ENCODE measurements at places on chromosomes 2 and 18. TPM values are rescaled to one million over a fixed set of nuclear protein-coding genes. Genes with fewer than 3 reads are reported as not detected.

The ABCG5 gene
- not detected for total RNA-seq

The PROM2 gene
- total RNA-seq: 0.87 TPM

The NBEAL1 gene
- 15.9 TPM for total RNA-seq

The ANKRD36 gene
- total RNA-seq: 83.4 TPM

The SH3BP4 gene
- total RNA-seq: not detected

The LRRTM4 gene
- not detected for total RNA-seq

The IL37 gene
- total RNA-seq: not detected

The TEKT4 gene
- not detected for total RNA-seq

The CMPK2 gene
- total RNA-seq: 3.5 TPM

DNA sequence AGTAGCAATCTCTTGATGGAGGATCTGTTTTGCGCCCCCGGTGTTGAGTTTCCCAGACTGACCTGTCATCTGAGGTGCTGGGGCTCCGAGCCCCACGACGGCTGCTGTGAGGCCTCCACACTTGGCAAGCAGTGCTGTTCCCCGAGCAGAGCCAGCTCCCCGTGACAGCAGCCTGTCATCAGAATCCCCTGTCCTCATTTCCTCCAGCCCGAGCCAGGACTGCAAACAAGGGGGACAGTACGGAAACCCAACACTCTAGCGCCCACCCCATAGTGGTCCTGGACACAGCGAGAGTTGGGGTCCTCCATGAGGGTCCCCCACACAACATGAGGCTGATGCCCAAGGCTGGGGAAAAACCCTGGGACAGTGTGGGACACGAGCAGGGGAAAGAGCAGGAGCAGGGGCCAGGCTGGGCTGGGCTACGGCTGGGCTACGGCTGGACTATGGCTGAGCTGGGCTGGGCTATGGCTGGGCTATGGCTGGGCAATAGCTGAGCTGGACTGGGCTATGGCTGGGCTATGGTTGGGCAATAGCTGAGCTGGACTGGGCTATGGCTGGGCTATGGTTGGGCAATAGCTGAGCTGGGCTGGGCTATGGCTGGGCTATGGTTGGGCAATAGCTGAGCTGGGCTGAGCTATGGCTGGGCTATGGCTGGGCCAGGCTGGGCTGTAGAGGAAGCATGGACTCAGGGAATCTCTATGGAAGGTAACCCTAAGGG is 1.5 kb upstream of the KLHL30 start:
- no peak for DNase-seq
- H3K4me1 ChIP-seq: no peaks in the 10 kb centered on the region
- H3K27me3 ChIP-seq: no peaks in the 10 kb centered on the region
- no peaks in the 10 kb centered on the region for H3K36me3 ChIP-seq

- no peak overlapping the region for H3K4me3 ChIP-seq
- peaks cover 37% of the 10 kb centered on the region for H3K4me1 ChIP-seq
- no peaks in the 10 kb centered on the region for H3K27me3 ChIP-seq
These were observed 28.0 kb downstream of the STAT4 start for GRCh38 chr2:191122638-191123294.

DNA sequence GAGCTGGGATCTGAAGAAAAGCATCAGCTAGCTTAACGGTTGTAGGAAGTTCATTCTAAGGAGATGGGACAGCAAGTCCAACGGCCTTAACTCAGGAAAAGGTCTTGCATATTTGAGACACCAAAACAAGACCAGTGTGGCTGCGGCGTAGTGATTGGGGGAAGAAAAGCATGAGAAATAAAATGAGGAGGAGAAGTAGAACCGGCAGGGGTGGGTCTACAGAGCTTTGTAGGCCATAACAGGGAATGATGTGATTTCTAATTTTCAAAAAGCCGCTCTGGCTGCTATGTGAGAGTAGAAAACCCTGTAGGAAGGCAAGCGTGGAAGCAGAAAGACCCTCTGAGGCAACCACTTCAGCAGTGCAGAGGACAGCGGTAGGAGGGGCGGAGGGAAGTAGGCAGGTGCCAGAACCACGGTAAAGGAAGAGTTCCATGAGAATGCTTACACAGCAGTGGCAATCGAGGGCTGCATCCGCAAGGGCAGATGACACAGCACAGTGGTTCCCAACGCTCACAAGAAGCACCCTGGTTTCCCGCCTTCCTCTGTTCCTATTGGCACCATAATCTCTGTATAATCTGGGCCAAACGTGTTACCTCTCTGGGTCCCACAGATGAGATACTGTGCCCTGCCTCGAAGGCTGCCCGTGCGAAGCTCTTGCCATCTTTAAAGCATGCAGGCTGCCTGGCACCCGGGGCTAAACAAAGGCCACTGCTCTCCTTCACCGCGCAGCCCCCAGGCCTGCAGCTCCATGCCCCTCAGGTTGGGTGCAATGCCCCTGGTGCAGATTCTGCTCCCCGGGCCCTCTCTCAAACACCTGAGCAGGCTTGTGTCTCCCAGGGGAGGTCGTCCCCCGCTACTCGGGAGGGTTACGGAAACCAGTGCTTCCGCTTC is 795 bp downstream of the ANKRD39 start:
- DNase-seq: peak; percentile 29
- H3K36me3 ChIP-seq: peaks cover 28% of the 10 kb centered on the region
- H3K4me3 ChIP-seq: peak overlapping the region; percentile 70

GRCh38 chr2:188746727-188747126 is 227.4 kb upstream of the COL3A1 start:
- no peaks in the 10 kb centered on the region for H3K36me3 ChIP-seq
- no peak overlapping the region for H3K4me3 ChIP-seq
- H3K27me3 ChIP-seq: no peaks in the 10 kb centered on the region
- H3K4me1 ChIP-seq: no peaks in the 10 kb centered on the region
- DNase-seq: no peak

- H3K4me3 ChIP-seq: no peak overlapping the region
- no peaks in the 10 kb centered on the region for H3K36me3 ChIP-seq
- no peaks in the 10 kb centered on the region for H3K27me3 ChIP-seq
- H3K4me1 ChIP-seq: no peaks in the 10 kb centered on the region
- no peak overlapping the region for H3K27ac ChIP-seq
These were observed 234.9 kb upstream of the CDH2 start for GRCh38 chr18:28411806-28412205.

GRCh38 chr18:55328301-55328700 is 259.7 kb downstream of the TCF4 start:
- no peaks in the 10 kb centered on the region for H3K4me1 ChIP-seq
- H3K27me3 ChIP-seq: no peaks in the 10 kb centered on the region
- no peak overlapping the region for H3K27ac ChIP-seq
- H3K4me3 ChIP-seq: no peak overlapping the region
- no peaks in the 10 kb centered on the region for H3K36me3 ChIP-seq

DNA sequence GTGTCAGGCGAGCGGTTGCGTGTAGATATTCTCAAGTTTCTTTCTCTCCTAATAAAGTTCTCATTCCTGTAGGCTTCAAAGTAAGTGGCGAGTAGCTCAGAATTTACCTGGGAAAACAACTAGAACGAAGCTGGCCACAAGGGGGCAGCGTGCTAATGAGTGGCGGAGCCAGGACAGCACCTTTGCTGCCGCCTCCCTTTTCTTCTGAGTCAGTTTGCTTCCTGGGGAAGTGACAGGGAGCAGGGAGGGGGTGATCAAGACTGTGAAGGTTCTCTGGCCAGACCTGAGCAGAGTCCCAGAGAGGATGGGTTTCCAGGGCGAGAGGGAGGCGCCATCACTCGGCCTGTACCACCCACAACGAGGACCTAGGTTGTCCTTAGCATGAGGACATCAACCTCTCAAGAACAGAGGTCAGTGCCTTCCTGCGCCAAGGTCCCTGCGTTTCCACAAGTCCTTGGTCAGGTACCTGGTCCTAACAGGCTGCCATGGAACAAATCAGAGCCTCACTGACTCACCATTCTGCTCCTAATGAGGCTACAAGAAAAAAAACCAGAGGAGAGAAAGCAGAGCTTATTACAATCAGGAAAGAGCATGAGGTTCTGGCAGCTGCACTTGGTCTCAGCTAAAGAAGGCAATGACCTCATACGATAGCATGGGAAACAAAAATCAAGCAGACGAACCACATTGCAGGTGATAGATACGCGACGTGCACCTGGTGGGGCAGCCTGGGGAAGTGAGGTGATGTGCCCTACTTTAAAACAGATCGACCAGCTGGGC is 98.7 kb downstream of the PLB1 start:
- peaks cover 18% of the 10 kb centered on the region for H3K4me1 ChIP-seq
- H3K27ac ChIP-seq: peak overlapping the region; percentile 70
- H3K36me3 ChIP-seq: no peaks in the 10 kb centered on the region
- H3K27me3 ChIP-seq: no peaks in the 10 kb centered on the region
- peak; percentile 85 for DNase-seq
- H3K4me3 ChIP-seq: no peak overlapping the region

- no peak overlapping the region for H3K27ac ChIP-seq
- no peak overlapping the region for H3K4me3 ChIP-seq
- H3K27me3 ChIP-seq: no peaks in the 10 kb centered on the region
- H3K36me3 ChIP-seq: no peaks in the 10 kb centered on the region
- no peaks in the 10 kb centered on the region for H3K4me1 ChIP-seq
These were observed 44.6 kb downstream of the FAM124B start for GRCh38 chr2:224357098-224357901.

DNA sequence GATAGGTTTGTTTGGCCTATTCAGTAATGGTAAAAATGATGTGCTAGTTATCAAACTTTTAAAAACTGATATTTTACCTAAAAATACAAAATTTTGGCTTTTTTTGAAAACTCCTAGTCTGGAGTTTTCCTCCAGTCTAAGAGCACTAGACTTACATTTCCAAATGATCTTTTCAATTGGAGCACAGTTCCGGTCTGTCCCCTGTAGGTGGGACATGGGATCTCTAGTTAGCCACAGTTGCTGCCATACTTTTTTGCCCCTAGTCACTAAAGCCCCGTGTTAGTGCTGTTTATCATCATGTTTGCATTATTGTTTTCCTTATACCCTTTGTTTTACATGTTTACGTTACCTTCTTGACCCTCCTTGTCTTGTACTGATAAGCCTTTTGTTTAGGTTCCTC is 52.4 kb downstream of the RELCH start:
- H3K4me1 ChIP-seq: no peaks in the 10 kb centered on the region
- no peak for DNase-seq
- peaks cover 9% of the 10 kb centered on the region for H3K36me3 ChIP-seq
- no peak overlapping the region for H3K4me3 ChIP-seq
- H3K27ac ChIP-seq: no peak overlapping the region

GRCh38 chr2:46525522-46526155 is 46.3 kb downstream of the TMEM247 start:
- no peaks in the 10 kb centered on the region for H3K4me1 ChIP-seq
- no peaks in the 10 kb centered on the region for H3K36me3 ChIP-seq
- no peak overlapping the region for H3K27ac ChIP-seq
- H3K4me3 ChIP-seq: no peak overlapping the region

GRCh38 chr2:86787736-86788135 is 3.0 kb downstream of the CD8A start:
- H3K4me1 ChIP-seq: peaks cover 19% of the 10 kb centered on the region
- H3K27me3 ChIP-seq: peaks cover 15% of the 10 kb centered on the region
- DNase-seq: no peak
- H3K36me3 ChIP-seq: no peaks in the 10 kb centered on the region
- no peak overlapping the region for H3K4me3 ChIP-seq

- no peaks in the 10 kb centered on the region for H3K27me3 ChIP-seq
- no peak overlapping the region for H3K4me3 ChIP-seq
- no peak overlapping the region for H3K27ac ChIP-seq
- H3K4me1 ChIP-seq: no peaks in the 10 kb centered on the region
- DNase-seq: no peak
- no peaks in the 10 kb centered on the region for H3K36me3 ChIP-seq
These were observed 83.8 kb upstream of the KLHL29 start for GRCh38 chr2:23301136-23301535.

DNA sequence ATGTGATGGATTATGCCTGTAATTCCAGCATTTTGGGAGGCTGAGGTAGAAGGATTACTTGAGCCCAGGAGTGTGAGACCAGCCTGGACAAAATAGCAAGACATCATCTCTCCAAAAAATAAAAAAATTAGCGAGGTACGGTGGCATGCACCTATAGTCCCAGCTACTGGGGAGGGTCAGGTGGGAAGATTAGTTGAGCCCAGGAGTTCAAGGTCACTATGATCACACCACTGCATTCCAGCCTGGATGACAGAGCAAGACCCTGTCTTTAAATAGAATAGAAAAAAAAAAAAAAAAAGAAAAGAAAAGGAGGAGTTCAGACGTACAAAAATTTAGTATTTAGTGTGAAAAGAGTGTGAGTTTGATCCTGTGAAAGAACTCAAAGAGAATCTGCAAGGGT is 154.9 kb downstream of the NR4A2 start:
- H3K27me3 ChIP-seq: no peaks in the 10 kb centered on the region
- H3K4me1 ChIP-seq: no peaks in the 10 kb centered on the region
- DNase-seq: no peak
